Diencephalon (tissue), 1 donor: ENCODE measurements at places on chromosomes 11 and 22. TPM values are rescaled to one million over a fixed set of nuclear protein-coding genes. Genes with fewer than 3 reads are reported as not detected.

UBQLNL gene
- 0.46 TPM for total RNA-seq

PPFIBP2 gene
- 11.1 TPM for total RNA-seq

ABCC8 gene
- 15.7 TPM for total RNA-seq

RIC3 gene
- total RNA-seq, result 72.9 TPM

C11orf86 gene
- total RNA-seq, result not detected

C11orf52 gene
- total RNA-seq, result 0.69 TPM

SOX10 gene
- total RNA-seq, result 6.2 TPM
